Cardiac muscle cell (in vitro differentiated cells and primary cell): ENCODE measurements at places on chromosomes 3 and 15. TPM values are rescaled to one million over a fixed set of nuclear protein-coding genes. Genes with fewer than 3 reads are reported as not detected.

- no peak for DNase-seq
Measured at GRCh38 chr3:54262541-54262940, 140.2 kb downstream of the CACNA2D3 start.

DNA sequence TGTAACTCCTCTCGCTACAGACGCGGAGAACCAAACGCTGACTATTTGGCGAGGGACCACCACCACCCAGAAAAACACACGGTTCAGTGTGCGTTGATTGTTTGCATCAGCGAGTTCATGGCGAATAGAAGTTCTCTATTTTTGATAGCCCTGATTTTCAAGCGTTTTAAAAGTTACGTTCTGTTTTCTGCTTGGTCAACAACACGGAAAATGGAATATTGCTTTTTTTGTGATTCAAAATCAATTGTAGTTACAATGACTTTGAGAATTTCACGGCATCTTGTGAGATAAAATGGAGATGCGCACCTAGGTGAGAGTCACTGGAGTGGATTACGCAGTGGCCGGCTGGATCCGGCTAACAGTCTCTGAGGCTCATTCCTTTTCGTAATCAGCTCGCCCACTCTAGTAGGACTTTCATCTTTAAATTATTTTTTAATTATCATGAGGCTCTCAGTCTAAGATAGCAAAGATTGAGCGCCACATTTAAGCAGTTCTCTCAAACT is 54.8 kb downstream of the CCDC54 start:
- DNase-seq = no peak

GRCh38 chr3:3089017-3089416 is 21.2 kb downstream of the IL5RA start:
- no peak for DNase-seq

GRCh38 chr3:126554560-126555525 is 3.9 kb downstream of the C3orf22 start:
- DNase-seq = no peak

FAM81A gene
- 1.8 and 3.2 TPM in 2 replicates for total RNA-seq

SLC28A1 gene
- 0.24 and 0.81 TPM in 2 replicates for total RNA-seq

APOD gene
- total RNA-seq = not detected in 2 replicates
